Stimulated activated CD8-positive, alpha-beta memory T cell treated with anti-CD3 and anti-CD28 coated beads, Interleukin-7, amount 100 ng/mL, for 48 hours (primary cell): ENCODE measurements at places on chromosomes 5 and 9.

DNA sequence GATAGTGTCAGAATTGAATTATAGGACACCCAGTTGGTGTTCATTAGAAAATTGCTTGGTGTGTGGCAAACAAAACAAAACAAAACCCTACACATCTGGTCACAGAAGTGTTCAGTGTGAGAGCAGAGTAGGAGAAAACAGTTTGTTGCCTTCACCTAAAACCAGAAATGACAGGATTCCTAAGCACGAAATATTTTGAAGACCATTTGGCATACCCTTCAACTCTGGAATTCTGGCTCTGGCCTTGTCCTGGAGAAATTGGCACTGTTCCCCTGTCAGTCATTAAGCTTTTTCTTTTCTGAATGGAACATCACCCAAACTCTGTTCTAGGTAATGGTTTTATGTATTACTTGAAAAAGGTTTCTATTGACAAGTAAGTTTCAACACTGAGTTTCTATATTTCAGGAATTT is 110.2 kb upstream of the PCA3 start:
- no peak for DNase-seq

DNA sequence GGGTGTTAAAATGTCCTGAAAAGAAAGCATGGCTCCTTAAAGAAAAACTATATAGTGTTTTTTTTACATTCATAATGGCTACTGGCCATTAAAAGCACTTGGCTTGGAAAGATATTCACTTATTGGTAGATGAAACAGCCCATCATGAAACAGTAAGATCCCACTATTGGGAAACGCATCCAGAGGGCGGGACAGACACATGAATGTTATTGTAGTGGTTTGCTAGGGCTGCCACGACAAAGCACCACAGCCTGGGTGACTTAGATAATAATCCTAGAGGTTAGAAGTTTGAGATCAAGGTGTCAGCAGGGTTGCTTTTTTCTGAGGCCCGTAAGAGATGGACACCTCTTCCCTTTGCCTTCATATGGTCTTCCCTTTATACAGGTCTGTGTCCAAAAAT is 139.4 kb upstream of the ANKH start:
- no peak for DNase-seq

DNA sequence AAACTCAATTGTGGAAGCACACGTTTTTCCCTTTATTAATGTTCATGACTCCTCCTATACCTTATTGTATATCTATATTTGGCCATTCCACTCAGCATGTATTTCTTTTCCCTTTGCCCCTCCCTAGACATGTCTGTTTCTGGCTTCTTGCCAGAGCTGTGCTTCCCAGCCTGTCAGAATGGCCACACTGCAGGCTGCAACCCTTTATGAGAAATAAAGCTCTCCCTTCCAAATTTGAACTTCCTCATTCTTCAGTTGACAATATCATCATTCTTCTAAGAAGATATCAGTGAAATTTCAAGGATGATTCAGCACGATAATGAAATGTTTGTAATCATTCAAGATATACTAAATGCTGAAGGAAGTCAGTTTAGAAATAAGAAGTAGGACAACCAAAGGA is 107.6 kb upstream of the PRSS3 start:
- no peak for DNase-seq

GRCh38 chr5:57486027-57486602 is 3.5 kb upstream of the ACTBL2 start:
- no peak for DNase-seq

DNA sequence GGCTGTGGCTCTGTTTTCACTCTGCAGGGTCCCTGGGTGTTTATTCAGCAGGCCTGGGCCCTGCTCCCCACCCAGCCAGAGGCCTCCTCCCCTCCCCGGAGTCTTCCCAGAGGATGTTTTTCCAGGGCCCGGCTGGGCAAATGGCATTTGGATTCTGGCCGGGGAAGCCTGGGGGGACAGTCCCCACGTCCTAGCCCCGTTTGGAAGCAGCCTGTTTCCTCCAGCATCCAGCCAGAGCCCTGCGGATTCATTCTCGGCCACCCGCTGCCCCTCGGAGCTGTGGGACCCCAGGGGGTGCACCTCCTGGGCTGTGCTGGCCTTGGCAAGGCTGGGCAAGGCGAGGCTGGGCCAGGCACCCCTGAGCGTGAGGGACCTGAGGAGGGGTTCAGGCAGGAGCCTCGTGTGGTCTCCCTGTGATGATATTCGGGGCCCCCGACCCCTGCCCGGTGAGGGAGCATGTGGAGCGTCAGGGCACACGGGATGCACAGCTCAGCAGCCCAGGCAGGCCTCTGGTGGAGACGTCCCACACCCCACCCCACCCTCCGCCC is 48.8 kb upstream of the EGFL7 start:
- no peak for DNase-seq

DNA sequence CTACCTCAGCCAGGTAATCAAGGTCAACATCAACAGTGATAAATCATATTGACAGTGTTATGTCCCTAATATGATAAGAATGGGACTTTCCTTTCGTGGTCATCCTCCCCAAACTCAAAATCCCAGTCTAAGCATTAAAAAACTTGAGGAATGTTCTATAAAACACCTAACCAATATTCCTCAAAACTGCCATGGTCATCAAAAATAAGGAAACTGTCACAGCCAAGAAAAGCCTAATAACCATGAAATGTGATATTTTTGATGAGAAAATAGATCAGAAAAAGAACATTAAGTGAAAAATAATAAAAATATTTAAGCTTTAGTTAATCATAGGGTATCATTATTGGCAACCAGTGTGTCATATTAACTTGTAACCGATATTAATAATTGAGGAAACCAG is 232.1 kb upstream of the ATP10B start:
- no peak for DNase-seq

DNA sequence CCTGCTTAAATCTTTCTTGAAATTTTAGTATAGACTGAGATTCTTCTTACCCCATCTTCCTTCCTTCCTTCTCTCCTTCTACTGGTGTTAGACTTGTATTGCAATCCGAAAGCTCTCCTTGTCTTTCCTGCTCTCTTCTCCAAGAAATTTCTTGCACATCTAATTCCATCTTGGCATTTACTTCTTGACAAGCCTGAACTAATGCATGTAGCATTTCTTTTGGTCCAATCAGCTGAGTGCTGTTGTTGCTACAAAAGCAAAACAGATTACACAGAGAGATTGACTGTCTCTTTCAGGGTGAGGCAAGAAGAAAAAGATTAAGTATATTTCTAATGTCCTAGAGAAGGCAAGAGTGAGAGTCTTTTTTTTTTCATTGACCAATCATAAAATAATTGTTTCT is 51.6 kb upstream of the MAP1B start:
- DNase-seq: no peak

DNA sequence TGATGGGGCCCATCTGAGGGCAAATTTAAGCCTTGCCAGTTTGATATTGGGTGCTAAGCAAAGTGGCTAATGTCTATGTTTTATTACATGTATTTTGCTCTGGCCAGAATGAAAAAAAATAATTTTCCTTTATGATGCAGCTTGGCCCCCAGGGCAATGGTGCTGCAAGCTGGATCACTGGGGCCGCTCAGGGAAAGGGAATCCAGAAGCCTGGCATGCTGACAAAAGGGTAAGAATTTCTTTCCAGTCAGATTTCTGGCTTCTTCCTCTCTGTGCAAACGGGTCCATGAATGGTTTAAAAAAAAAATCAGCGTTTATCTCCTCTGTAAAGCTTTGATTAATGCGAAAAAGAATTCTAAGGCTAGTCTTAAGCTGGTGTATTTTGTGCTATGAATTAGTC is 138.4 kb downstream of the MAPKAP1 start:
- DNase-seq: no peak

- no peak for DNase-seq
Observed at GRCh38 chr9:94212531-94212930, 46.6 kb upstream of the ZNF169 start.

GRCh38 chr5:1472964-1473628 is 27.9 kb upstream of the SLC6A3 start:
- no peak for DNase-seq

DNA sequence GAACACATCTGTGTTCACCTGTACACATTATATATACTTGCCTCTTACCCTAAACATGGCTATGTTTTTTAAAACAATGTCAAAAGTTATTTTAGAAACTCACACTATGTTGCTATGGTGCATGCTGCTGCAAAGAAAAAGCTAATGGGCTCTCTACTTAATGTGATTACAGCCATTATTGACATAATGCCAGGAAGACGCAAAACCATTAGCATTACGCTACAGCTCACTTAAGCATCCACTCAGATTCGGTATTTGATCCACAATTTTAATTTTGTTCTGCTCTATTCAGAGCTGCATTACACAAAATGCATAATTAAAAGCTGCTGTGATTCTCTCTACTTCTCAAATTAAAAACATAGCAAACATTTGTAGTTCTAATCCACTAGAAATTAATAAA is 395.2 kb downstream of the BNC2 start:
- DNase-seq: no peak
